Lung microvascular endothelial cell (primary cell): ENCODE measurements at places on chromosomes 4 and X. TPM values are rescaled to one million over a fixed set of nuclear protein-coding genes. Genes with fewer than 3 reads are reported as not detected.

LRP2BP gene
- 0.44 and 0.79 TPM in 2 replicates for total RNA-seq

GPR82 gene
- not detected in 2 replicates for total RNA-seq

SMIM10L2A gene
- total RNA-seq, result 0.40 and 0.65 TPM in 2 replicates

SOWAHB gene
- total RNA-seq, result not detected in 2 replicates

ZNF630 gene
- 0.87 and 0.99 TPM in 2 replicates for total RNA-seq

TEX13D gene
- not detected in 2 replicates for total RNA-seq

GSTCD gene
- 5.4 and 5.9 TPM in 2 replicates for total RNA-seq

MAGEB1 gene
- total RNA-seq, result not detected in 2 replicates

SPANXA2 gene
- not detected in 2 replicates for total RNA-seq

PFKFB1 gene
- under 0.01 TPM in 1 of 2 replicates, not detected in the other for total RNA-seq

LUZP4 gene
- total RNA-seq, result not detected in 2 replicates

AKAP14 gene
- total RNA-seq, result not detected in 2 replicates

GAGE2A gene
- not detected in 2 replicates for total RNA-seq

GCNA gene
- 0.44 and 1.8 TPM in 2 replicates for total RNA-seq

MAGEA2B gene
- total RNA-seq, result not detected in 2 replicates

PHOX2B gene
- not detected in 2 replicates for total RNA-seq

TCEAL6 gene
- not detected in 2 replicates for total RNA-seq

FAM13A gene
- total RNA-seq, result 0.44 and 0.60 TPM in 2 replicates
